ENCODE measurements at places on chromosomes 16 and 17. TPM values are rescaled to one million over a fixed set of nuclear protein-coding genes. Genes with fewer than 3 reads are reported as not detected.

Gene GLIS2
- 72.6 TPM for total RNA-seq

Gene IRX6
- total RNA-seq, result 0.12 TPM

Gene CHST4
- total RNA-seq, result not detected

Gene HIC1
- 69.2 TPM for total RNA-seq

Gene CES5A
- not detected for total RNA-seq

DNA sequence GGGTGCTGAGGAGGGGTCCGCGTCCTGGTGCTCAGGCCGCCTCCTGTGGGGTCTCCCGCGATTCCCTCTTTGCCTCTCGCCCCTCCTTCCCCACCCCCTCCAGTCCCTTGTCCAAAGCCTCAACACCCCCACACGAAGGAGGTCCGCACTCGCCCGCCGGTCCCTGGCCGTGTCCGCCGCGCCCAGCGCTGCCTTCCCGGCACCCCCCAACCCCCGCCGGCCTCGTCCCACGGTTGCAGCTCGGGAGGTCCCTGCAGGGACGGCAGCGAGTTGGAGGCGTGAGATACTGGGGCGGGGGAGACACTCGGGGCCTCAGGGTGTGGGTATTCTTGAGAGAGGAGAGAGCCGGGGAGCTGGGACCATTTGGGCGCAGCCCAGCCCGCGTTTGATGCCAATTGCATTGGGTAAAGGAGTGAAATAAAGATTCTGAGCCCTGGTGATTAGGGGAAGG, 468 bp downstream of the FLYWCH2 start:
- peak overlapping the region; percentile 72 for H3K27ac ChIP-seq
- no peak for DNase-seq
- no peaks in the 10 kb centered on the region for H3K36me3 ChIP-seq

GRCh38 chr17:70184770-70185169, 15.4 kb downstream of the KCNJ2 start:
- H3K27ac ChIP-seq, result no peak overlapping the region
- no peak overlapping the region for H3K4me3 ChIP-seq
- no peaks in the 10 kb centered on the region for H3K4me1 ChIP-seq
- no peaks in the 10 kb centered on the region for H3K27me3 ChIP-seq
- no peaks in the 10 kb centered on the region for H3K36me3 ChIP-seq
- DNase-seq, result no peak

DNA sequence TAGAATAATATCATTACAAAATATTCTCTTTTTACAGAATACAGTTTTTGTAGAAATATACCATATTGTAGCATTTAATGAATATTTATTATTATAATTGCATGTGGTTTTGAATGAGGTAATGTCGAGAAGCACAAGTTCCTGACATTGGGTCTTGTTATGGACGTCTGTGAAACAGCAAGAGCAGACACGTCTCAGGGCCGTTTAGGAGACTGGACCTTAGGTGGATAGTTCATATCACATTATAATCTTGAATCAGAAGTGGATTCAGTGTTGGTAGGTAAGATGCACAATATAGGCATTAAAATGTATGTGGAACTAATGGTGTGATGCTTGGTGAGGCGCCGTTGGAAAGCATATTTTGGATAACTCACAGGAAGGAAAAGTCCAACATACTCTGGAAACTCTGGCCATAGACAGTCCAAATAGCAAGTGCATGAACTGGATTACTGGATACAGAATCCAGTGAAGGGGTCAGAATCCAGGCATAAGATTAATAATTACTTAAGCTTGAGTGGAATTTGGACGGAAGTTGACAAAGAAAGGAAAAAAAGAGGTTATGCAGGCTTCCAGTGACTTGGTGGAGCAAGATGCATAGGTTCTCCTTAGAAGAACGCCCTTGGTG, 17.2 kb downstream of the ABCA8 start:
- H3K36me3 ChIP-seq, result no peaks in the 10 kb centered on the region
- H3K27ac ChIP-seq, result no peak overlapping the region
- H3K27me3 ChIP-seq, result no peaks in the 10 kb centered on the region
- no peak for DNase-seq
- no peaks in the 10 kb centered on the region for H3K4me1 ChIP-seq
- H3K4me3 ChIP-seq, result no peak overlapping the region

GRCh38 chr17:44610331-44610730, 45.9 kb upstream of the MEIOC start:
- DNase-seq, result no peak
- no peak overlapping the region for H3K27ac ChIP-seq
- no peak overlapping the region for H3K4me3 ChIP-seq
- H3K4me1 ChIP-seq, result no peaks in the 10 kb centered on the region
- H3K36me3 ChIP-seq, result no peaks in the 10 kb centered on the region
- H3K27me3 ChIP-seq, result no peaks in the 10 kb centered on the region

GRCh38 chr17:31062346-31062745, 32.4 kb upstream of the NF1 start:
- no peak for DNase-seq
- H3K4me3 ChIP-seq, result no peak overlapping the region
- no peaks in the 10 kb centered on the region for H3K27me3 ChIP-seq

DNA sequence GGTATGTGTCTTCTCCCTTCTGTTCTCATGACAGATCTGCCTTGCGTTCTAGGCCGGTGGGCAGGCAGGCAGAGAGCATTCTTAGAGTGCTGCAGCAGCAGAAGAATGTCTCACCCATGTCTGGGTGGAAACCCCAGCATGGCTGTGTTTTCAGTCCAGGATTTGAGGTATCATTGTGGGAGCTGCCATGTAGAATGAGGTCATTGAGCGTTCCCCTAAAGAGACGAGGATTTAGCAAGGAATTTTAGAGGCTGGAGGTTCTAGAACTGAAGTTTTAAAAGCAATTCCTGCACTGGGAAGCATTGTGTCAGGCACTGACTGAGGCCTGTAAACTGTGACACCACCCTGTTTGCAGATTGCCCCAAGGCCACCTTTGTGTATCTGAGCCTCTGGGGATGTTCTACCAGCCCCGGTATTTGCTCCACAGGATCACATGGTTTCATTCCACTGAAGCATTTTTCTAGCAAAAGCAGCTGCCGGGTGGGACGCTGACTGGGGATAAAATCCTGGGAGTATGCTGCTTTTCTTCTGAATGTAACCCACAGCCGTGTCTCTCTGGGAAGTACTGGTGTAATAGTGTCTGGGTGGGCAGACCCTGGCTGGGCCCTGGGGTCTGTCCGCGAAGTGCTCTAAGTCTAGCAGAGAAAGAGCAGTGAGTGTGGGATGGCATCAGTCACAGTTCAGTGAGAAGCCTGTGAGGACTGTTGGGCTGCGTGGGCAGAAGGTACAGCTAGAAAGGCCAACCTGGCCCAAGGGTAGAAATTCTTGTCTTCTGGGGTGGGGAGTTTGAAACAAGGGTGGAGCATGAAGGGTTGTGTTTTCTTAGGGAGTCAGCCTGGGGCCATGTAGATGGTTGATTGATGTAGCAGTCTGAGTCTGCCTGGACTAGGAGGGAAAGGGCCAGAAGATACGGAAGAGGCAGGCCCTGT, 30.2 kb downstream of the PLCD3 start:
- H3K27me3 ChIP-seq, result no peaks in the 10 kb centered on the region
- no peak for DNase-seq
- H3K4me3 ChIP-seq, result no peak overlapping the region

DNA sequence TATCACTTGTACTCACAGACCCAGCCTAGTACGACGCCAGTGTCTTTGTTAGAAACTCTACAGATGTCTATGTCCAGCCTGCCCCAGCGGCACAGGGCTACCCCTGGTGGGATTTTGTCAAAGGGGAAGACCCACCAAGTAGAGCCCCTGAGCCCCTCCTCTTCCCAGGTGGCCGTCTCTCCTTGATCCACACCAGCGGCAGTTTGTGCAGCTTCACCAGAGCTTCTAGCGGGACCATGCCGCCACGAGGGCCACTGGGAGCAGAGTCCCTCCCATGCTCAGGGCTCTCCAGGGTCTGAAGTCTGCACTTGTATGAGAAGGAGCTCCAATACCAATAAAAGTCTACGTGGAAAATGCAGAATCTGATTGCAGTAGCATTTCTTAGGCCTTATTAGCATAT, 157.1 kb downstream of the RPTOR start:
- H3K36me3 ChIP-seq, result no peaks in the 10 kb centered on the region
- H3K27ac ChIP-seq, result no peak overlapping the region
- no peaks in the 10 kb centered on the region for H3K27me3 ChIP-seq
- no peak for DNase-seq
- no peaks in the 10 kb centered on the region for H3K4me1 ChIP-seq
- no peak overlapping the region for H3K4me3 ChIP-seq

- H3K27me3 ChIP-seq, result no peaks in the 10 kb centered on the region
- DNase-seq, result peak; percentile 87
- peak overlapping the region; percentile 72 for H3K27ac ChIP-seq
- H3K36me3 ChIP-seq, result no peaks in the 10 kb centered on the region
- no peak overlapping the region for H3K4me3 ChIP-seq
Observed at GRCh38 chr16:67241008-67241900, 6.0 kb downstream of the FHOD1 start.

- H3K4me1 ChIP-seq, result no peaks in the 10 kb centered on the region
- no peaks in the 10 kb centered on the region for H3K27me3 ChIP-seq
Observed at GRCh38 chr16:1367486-1368174, 15.9 kb downstream of the GNPTG start.

GRCh38 chr17:56917559-56918296, 3.9 kb upstream of the TRIM25 start:
- H3K27me3 ChIP-seq, result no peaks in the 10 kb centered on the region
- H3K4me3 ChIP-seq, result no peak overlapping the region
- no peaks in the 10 kb centered on the region for H3K36me3 ChIP-seq
- DNase-seq, result no peak

DNA sequence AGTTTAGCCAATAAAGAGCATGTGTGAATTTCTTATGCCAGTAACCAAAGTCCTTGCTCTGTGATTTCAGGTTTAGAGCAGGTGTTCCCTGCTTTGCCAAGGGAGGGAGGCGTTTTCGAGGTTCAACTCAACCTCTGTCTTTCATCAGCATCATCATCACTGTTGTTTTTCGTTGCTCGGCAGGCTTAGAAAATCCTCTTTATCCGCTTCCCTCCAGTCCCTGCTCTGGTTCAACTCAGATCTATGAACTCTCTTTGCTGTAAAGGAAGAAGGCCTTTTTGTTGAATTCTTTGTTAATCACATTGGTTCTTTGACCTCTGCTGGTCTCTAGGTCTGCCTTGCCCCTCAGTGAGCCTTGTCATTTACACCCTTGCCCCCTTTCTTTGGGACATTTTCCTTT, 243.9 kb upstream of the RBFOX1 start:
- no peaks in the 10 kb centered on the region for H3K36me3 ChIP-seq
- H3K27me3 ChIP-seq, result no peaks in the 10 kb centered on the region
- H3K4me1 ChIP-seq, result no peaks in the 10 kb centered on the region
- no peak overlapping the region for H3K27ac ChIP-seq
- no peak for DNase-seq
- no peak overlapping the region for H3K4me3 ChIP-seq

GRCh38 chr16:67893743-67894399, 817 bp downstream of the PSKH1 start:
- DNase-seq, result no peak
- H3K27me3 ChIP-seq, result no peaks in the 10 kb centered on the region
- H3K4me3 ChIP-seq, result peak overlapping the region; percentile 85
- H3K36me3 ChIP-seq, result no peaks in the 10 kb centered on the region
- no peaks in the 10 kb centered on the region for H3K4me1 ChIP-seq

GRCh38 chr16:85066346-85066885, 38.8 kb downstream of the KIAA0513 start:
- H3K4me1 ChIP-seq, result no peaks in the 10 kb centered on the region
- DNase-seq, result no peak
- H3K36me3 ChIP-seq, result no peaks in the 10 kb centered on the region
- no peak overlapping the region for H3K4me3 ChIP-seq
- no peak overlapping the region for H3K27ac ChIP-seq
- no peaks in the 10 kb centered on the region for H3K27me3 ChIP-seq

GRCh38 chr17:9658593-9659211, 13.4 kb downstream of the USP43 start:
- DNase-seq, result no peak
- H3K4me1 ChIP-seq, result no peaks in the 10 kb centered on the region
- H3K36me3 ChIP-seq, result no peaks in the 10 kb centered on the region
- no peak overlapping the region for H3K27ac ChIP-seq
- no peak overlapping the region for H3K4me3 ChIP-seq
- H3K27me3 ChIP-seq, result peaks cover 1% of the 10 kb centered on the region

GRCh38 chr17:75566416-75566815, 21.2 kb upstream of the MYO15B start:
- no peak for DNase-seq
- H3K27me3 ChIP-seq, result no peaks in the 10 kb centered on the region
- no peak overlapping the region for H3K4me3 ChIP-seq

All from aorta (tissue), 5 donors.